ENCODE measurements at places on chromosomes 5 and 9.

- no peak for DNase-seq
These were observed 584 bp downstream of the USP20 start for GRCh38 chr9:129835860-129836223.

GRCh38 chr5:34410411-34411139 lies 245.6 kb upstream of the RAI14 start:
- no peak for DNase-seq

- no peak for DNase-seq
These were observed 11.3 kb upstream of the ACSL6 start for GRCh38 chr5:132022737-132023136.

- peak; percentile 43 for DNase-seq
These were observed 7.1 kb downstream of the SPACA9 start for GRCh38 chr9:132885720-132886333.
